ENCODE measurements at places on chromosomes 5 and 9. TPM values are rescaled to one million over a fixed set of nuclear protein-coding genes. Genes with fewer than 3 reads are reported as not detected.

DNA sequence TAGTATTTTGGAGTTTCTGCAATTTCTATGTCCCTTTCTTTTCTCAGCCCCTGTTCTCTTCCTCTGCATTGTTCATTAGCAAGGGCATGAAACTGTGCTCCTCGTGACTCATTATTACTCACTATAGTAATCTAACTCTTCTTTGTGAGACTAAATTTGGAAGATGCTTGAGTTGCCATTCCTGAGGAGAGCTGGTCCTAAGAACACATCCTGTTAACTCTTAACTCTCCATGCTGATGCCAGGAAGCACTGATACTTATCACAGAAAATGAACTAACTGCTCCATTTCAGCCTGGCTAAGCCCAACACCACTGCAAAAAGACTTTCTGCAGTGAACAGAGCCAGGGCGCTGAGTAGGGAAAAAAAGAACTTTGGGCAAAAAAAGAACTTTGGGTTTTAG is 10.6 kb upstream of the CSNK1A1 start:
- no peak for DNase-seq

GRCh38 chr5:30324083-30324482 is 869.4 kb upstream of the CDH6 start:
- DNase-seq, result no peak

- no peak for DNase-seq
Measured at GRCh38 chr5:82111191-82111590, 139.4 kb downstream of the ATG10 start.

The SGCD gene
- 58.5 TPM for total RNA-seq

The TOPORS gene
- total RNA-seq, result 8.5 TPM

- DNase-seq, result no peak
Measured at GRCh38 chr5:5370059-5370774, 52.3 kb upstream of the ICE1 start.

DNA sequence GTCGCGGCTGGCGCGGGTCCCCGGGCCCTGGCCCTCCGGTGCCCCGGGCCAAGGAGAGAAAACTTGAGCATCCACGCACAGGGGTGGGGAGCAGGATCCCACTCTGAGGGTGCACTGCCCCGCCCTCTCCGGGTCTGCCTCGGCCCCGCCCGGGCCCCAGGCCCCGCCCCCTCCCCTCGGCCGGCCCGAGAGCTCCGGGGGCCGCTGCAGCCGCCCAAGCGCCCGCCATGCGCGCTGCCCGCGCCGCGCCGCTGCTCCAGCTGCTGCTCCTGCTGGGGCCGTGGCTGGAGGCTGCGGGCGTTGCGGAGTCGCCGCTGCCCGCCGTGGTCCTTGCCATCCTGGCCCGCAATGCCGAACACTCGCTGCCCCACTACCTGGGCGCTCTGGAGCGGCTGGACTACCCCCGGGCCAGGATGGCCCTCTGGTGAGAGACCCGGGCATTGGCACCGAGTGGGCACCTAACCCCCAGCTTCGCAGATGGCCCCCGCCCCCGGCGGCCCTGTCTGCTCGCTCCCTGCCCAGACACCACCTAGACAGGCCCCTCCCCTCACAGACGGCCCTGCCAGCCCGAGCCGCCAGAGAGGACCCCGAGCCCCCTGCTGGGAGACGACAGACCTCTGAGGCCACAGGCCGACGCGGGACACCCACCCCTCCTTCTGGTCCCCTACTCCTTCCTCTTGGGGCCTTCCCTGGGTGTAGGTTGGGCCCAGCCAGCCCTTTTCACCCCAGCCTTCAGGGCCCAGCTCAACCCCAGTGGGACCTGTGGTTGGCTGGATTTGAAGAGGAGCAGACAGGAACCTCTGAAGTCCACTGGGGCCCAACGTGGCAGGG is at the start of gene CERCAM:
CERCAM (plus strand) TSS at position 207 of the 831 bp plus-strand sequence; CDS start at position 228, 21 bp downstream.
- DNase-seq, result peak; percentile 76

DNA sequence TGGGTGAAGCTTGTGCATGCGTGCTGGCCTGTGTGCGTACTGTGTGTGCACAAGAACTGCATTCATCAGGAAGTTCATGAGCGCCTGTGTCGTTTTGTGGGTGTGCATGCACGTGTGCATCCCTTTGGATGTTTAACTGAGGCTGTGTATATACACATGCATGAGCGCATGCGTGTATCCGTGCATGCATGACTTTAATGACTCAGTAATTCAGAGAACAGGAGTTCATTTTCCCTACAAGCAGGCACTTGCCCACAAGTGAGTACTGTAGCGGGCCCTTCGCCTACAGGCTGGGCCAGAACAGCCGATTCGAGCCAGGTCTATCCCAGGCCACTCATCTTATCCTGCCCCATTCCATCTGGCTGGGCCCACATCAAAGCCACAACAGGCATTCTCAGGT is 29.8 kb downstream of the CORO2A start:
- DNase-seq, result no peak

GRCh38 chr5:28576022-28576421 is 1537.6 kb upstream of the CDH9 start:
- no peak for DNase-seq

DNA sequence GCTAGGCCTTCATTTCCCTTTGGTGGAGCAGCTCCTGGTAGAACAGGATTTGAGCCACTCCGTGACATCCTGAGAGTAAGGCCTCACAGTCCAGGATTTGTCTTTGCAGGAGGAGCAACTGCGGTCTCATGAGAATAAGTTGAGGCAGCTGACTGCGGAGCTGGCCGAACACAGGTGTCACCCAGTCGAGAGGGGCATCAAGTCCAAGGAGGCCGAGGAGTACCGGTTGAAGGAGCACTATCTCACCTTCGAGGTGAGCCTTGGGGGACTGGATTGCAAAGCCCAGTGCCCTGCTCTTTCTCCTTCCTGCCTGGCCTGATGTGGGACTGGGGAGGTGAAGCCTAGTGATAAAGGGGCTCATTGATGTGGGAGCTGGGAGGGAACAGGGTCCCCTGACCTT is 44.3 kb downstream of the PSD2 start:
- no peak for DNase-seq

The GCNT1 gene
- total RNA-seq, result 4.3 TPM

The ROPN1L gene
- total RNA-seq, result 0.31 TPM

- no peak for DNase-seq
Measured at GRCh38 chr9:129484352-129485000, 136.4 kb downstream of the C9orf50 start.

The TYRP1 gene
- total RNA-seq, result 31.0 TPM

DNA sequence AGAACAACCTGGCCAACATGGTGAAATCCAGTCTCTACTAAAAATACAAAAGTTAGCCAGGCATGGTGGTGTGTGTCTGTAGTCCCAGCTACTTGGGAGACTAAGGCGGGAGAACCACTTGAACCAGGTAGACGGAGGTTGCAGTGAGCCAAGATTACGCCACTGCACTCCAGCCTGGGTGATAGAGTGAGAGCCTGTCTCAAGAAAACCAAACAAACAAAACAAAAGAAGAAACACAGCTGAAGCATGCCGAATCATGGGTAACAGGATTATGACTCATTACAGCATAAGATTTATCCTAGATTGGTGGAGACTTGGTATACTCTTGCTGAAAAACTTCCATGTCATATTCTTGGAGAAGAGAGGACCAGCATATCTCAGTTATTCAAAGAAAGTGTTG is 236.7 kb upstream of the CCNH start:
- DNase-seq, result no peak

DNA sequence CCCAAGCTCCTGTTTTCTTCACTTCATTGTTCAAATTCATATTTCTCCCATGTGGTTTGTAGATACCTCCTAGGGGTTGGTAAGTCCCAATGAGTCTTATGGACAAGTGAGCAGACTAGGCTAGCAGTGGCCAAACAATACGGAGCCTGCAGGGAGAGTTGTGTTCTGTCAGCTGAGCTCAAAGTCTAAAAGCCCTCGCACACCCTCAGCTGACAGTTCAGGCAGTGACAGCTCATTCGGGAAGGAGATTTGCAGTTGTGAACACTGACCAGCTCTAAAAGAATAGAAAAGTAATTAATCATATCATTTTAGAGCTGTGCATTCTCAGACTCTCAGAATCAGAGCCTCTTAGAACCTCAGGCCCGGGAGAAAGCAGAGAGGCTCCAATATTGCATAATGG is 95.1 kb downstream of the SH3TC2 start:
- DNase-seq, result no peak

GRCh38 chr5:161676103-161676502 is 9.4 kb upstream of the GABRA6 start:
- no peak for DNase-seq

DNA sequence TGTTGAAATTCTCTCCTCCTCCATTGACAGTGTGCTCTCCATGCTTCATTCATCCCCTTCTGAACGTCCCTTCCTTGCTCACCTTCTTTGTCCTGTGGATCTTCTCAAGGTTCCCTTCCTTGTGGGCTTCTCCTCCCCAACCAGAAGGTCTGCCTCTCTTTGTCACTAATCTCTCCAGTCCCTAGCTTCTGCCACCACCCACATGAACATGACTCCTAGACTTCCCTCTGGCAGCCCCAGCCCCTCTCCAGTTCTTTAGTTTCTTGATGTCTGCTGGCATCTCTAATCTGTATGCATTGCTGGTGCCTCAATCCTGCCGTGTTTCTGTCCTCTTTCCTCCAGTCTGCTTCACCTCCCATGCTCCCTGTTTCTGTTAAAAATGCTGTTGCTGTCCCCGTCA is 79.3 kb downstream of the ARHGAP26 start:
- no peak for DNase-seq

- DNase-seq, result no peak
Measured at GRCh38 chr5:173330338-173331206, 2.4 kb upstream of the STC2 start.

GRCh38 chr9:122109035-122109813 is 16.1 kb upstream of the TTLL11 start:
- DNase-seq, result no peak

- DNase-seq, result no peak
Measured at GRCh38 chr5:34625246-34625645, 30.9 kb upstream of the RAI14 start.

The ARHGEF39 gene
- 0.84 TPM for total RNA-seq

The SMU1 gene
- total RNA-seq, result 14.2 TPM

- no peak for DNase-seq
Measured at GRCh38 chr9:138065287-138065686, 187.7 kb downstream of the CACNA1B start.

- DNase-seq, result no peak
Measured at GRCh38 chr5:86403190-86403589, 214.6 kb upstream of the COX7C start.

DNA sequence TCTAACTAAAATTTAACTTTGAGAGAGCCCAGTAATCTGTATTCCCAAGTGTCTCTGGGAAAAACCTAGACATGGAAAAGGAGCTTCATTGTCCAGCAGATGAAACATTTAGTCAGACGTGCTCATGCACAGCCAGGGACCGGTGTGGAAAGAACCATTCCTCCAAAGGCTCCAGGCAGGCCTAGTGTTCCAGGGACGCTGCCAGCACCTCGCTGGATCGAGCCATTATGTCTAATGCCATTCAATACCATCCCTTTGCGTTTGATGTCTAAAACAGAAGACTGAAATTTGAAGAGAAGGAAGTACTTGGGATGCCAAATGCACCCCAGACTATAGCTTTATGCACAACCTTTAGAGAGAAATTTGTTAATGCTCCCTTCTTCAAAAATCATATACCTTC is 1.4 kb upstream of the CHSY3 start:
- DNase-seq, result peak; percentile 19

GRCh38 chr5:39148983-39149534 is 70.3 kb downstream of the FYB1 start:
- DNase-seq, result no peak

The PHYHD1 gene
- 28.2 TPM for total RNA-seq

DNA sequence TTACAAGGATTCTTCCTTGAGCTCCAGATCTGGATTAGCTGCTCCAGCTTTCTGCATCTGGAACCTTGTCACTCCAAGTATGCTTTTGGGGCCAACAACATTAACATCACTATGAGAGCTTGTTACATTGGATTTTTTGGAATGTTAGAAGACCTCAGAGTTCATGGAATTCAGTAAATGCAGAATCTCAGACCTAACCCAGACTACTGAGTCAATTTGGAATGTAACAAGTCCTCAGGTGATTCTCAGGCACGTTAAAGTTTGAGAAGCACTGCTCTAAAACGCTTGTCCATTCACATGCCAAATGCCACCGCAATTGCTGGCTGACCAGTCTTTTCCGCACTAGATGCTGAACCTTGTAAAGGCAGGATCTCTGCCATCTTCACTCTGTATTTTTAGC is 251.4 kb upstream of the TRIM32 start:
- no peak for DNase-seq

The NRG2 gene
- 1.3 TPM for total RNA-seq

GRCh38 chr5:115236599-115236998 is 26.1 kb downstream of the PGGT1B start:
- DNase-seq, result no peak

DNA sequence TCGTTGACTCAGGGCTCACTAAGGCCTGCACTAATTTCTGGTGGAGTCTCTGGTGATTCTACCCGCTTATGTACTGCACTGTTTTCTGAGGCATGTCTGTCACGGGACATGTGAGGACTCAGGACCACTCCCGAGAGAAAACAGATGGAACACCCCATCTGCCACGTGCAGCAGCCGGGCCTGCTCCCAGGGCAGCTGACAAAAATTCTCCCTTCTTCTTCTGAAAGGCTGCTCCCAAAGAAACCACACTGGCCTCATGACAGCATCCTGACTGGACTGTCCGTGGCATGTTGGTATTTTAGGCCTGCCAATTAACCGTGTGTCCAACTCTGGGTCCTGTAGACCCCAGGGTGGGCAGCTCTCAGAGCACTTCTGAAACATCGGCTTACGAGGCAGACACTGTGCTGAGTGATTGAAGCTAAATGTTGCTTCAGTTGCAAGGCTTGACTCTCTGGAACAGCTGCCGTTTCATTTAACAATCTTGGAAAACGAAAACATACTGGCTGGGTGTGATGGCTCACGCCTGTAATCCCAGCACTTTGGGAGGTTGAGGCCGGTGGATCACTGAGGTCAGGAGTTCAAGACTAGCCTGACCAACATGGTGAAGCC is 39.0 kb downstream of the FAM240B start:
- no peak for DNase-seq

The NIPAL4 gene
- total RNA-seq, result 1.8 TPM

The PCDHGA4 gene
- 4.3 TPM for total RNA-seq

The CSF1R gene
- total RNA-seq, result 18.3 TPM

GRCh38 chr5:81450940-81451339 is 57.0 kb upstream of the ACOT12 start:
- DNase-seq, result no peak

- no peak for DNase-seq
Measured at GRCh38 chr5:96297290-96297689, 135.8 kb downstream of the PCSK1 start.

DNA sequence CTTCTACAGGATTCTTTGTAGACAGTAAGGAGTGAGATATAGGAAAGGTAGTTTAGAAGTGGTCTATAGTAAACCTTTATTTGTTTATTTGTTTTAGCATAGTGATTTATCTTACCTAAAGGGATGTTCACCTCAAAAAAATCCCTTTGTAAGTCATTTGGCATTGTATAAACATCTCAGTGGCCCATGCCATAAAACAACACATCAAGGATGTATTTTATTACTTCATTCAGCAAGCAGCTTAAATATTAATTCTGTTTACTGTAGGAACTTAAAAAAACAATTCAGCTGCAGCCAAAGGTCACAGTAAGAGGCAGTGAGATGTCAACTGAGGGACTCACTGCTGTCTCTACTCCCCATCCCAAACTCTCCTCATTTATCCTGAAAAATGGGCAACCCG is 452.7 kb downstream of the HINT1 start:
- DNase-seq, result no peak

The MRPS30 gene
- 64.0 TPM for total RNA-seq

The CNOT6 gene
- total RNA-seq, result 15.8 TPM
